Suppressor macrophage treated with lipopolysaccharide for 4 hours (primary cell): ENCODE measurements at places on chromosomes 3 and 15.

DNA sequence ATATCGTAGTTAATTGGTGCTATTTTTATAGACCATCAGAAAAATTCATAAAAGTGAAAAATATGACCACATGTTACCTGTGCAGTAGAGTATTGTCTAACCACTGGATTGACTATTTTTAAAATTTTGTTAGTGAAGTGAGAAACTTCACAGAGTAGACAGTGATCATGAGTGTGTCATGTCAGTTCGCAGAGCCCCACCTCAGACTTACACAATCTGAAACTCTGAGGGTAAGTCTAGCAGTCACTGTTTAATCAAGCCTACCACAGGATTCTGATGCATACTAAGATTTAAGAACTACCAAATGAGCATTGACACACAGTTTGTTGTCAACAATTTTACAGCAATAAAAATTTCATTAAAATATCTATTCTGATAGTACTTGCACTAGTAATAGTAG lies 552.9 kb upstream of the SUCLG2 start:
- no peak for DNase-seq

DNA sequence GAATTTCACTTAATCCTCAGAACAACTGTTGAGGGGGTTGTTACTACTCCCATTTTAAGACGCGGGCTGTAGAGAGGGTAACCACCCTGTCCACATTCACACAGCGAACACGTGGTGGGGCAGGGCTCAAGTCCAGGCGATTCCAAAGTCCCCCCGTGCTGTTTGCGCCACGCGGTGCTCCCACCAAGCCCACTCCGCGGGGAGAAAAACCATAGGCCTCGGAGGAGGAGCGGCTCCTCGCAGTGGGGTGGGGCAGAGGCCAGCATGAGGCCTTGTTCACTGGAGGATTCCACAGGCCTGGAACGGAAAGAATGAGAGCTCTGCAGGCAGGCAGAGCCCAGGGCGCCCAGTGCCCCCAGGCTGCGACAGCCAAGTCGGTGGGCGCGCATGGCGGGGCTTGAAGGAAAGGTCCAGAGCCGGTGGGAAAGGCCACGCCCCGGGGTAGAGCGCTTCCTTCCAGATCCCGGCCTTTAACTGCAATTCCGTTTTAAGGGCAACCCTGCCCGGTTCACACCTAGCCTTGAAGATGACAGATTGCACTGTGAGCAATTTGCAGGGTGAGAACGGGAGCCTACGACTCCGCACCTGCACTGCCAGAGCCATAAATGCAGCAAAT lies 161.8 kb upstream of the TBL1XR1 start:
- no peak for DNase-seq

DNA sequence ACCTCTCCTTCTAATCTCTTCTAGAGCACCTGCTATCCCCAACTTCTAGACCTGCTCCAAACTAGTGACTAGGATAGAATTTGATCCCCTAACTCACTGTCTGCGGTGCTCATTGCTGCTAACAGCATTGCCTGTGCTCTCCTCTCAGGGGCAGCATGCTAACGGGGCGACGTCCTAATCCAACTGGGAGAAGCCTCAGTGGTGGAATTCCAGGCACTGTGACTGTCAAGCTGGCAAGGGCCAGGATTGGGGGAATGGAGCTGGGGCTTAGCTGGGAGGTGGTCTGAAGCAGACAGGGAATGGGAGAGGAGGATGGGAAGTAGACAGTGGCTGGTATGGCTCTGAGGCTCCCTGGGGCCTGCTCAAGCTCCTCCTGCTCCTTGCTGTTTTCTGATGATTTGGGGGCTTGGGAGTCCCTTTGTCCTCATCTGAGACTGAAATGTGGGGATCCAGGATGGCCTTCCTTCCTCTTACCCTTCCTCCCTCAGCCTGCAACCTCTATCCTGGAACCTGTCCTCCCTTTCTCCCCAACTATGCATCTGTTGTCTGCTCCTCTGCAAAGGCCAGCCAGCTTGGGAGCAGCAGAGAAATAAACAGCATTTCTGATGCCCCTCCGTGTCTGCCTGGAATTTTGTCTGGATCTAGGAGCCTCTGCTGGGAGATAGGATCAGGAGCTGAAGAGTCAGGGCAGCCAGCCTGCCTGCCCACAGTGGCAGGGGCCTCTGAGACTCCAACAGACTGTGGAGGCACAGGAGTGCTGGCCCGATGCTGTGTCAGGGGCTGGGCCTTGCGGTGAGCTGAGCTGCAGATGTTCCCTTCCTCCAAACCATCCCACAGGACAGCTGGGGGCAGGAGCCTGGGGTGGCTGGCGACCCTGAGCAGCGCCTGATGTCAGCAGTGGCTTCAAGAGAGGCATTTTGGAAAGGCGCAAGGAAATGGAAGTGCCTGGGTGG lies 3.0 kb downstream of the ISLR start:
- DNase-seq = no peak

DNA sequence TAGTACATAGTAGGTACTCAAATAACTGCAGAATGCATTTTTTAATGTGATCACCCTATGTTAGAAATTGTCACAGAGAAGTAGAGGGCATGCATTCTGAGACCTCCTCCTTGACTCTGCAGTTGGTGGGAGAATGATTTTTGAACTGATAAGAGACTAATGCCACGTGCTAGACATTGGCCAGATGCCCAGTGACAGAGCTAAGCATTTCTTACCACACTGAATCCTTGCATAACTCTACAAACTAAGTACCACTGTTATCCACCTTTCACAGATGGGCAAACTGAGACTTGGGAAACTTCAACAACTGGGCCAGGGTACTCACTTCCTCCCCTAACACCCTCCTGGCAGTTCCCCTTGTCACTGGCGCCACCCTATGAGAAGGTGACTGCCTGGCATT lies 33.5 kb upstream of the SPATA12 start:
- DNase-seq = no peak

DNA sequence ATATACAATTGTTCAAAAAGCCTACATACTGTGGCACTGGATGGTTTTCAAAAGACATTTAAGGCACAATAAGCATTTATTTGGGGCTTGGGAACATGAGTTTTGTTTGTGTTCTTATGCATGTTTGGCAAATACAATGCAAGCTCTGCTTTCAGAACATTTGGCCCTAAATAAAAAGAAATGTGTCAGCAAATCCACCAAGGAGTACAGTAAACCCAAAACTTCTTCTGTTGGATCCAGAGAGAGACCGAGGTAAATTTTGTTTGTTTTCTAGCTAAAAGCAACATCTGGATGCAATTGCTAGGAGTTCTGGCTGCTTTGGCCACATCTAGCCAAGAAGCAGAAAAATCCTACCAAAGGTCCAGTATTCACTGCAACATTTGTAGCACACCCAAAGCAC lies 168.8 kb downstream of the DCLK3 start:
- no peak for DNase-seq

DNA sequence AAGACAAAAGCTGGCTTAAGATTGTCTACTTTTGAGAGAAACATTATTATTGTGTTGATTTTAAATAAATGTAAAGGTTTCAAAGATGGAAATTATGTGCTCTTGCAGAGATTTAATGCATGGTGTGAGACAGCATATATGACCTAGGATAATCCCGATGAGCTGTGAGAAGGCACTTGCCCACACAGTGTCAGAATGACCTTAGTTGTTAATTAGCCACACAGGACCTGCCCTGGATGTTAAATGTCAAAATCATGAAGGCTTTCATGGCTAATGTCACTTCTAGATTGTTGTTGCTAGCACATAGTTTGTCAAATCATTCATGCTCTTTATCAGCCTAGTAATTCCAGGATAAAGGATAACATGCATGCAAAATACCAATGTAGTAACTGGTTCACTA lies 135.3 kb upstream of the GAP43 start:
- DNase-seq = no peak
